Myocyte (in vitro differentiated cells): ENCODE measurements at places on chromosomes 6 and 20. TPM values are rescaled to one million over a fixed set of nuclear protein-coding genes. Genes with fewer than 3 reads are reported as not detected.
A peak's percentile ranks its signal among the peaks of the same experiment; 100 is the strongest.

- no peak for DNase-seq
These were observed 51.1 kb upstream of the HBS1L start for GRCh38 chr6:135105710-135106109.

GRCh38 chr6:155014670-155015300 lies 19.7 kb downstream of the TIAM2 start:
- DNase-seq: no peak

TNFRSF6B gene
- 4.9 and 5.2 TPM in 2 replicates for total RNA-seq

GRCh38 chr6:108616544-108616943 lies 55.8 kb downstream of the FOXO3 start:
- no peak for DNase-seq

DNA sequence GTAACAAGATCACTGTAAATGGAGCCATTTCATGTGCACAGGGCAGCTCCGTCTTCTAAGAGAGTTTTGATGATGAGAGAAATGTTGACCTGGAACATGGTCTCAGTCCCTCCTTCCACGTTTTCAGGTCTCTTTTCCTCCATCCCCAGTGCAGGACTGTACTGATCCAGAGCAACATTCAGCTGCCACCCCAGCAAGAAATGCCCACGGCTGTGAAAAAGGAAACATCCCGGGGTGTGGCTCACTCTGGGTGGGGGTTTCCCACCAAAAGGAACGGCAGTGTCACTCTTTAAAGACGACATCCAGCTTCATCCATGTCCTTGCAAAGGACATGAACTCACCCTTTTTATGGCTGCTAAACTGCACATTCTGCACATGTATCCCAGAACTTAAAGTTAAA lies 92.6 kb downstream of the ERMARD start:
- DNase-seq: no peak

BMP6 gene
- total RNA-seq: 0.10 and 0.19 TPM in 2 replicates

DNA sequence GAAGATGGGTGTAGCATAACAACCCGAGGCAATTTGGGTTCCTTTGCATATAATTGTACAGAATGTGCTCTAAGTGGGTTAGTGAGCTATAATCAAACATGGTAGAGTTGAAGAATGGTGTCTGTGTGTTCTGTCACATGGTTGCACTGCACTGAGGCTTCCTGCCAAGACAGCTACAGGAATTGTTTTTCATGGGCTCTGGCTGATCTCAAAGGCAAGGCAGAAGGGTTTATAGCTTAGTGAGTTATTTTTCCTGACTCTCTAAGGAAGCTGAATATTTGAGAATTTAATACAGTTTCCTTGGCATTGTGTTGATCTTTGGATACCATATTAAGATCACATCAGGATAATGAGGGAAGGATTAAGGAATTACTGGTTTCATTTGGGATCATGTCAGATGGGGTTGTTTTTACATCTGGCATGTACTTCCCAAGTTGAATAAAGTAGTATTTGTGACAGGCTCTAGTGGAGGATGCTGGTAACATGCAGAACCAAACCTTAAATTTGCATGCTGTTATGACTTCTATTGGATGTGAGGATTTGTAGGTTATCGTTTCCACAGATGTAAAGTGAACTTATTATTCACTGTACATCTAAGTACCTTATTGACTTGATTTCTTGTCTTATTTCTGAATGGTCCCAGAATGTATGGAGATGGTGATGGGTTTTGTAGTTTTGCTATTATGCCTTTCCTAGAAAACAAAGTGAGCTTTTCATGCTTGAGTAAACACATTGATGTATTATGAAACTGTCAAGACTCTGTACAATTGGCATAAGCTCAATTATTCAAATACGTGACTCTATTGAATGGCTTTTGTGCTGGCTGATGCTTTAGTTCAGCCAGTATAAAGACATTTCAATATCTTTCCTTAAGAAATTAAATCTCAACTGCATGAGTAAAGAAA lies 43.3 kb downstream of the LRRC1 start:
- DNase-seq: peak; percentile 24

DNA sequence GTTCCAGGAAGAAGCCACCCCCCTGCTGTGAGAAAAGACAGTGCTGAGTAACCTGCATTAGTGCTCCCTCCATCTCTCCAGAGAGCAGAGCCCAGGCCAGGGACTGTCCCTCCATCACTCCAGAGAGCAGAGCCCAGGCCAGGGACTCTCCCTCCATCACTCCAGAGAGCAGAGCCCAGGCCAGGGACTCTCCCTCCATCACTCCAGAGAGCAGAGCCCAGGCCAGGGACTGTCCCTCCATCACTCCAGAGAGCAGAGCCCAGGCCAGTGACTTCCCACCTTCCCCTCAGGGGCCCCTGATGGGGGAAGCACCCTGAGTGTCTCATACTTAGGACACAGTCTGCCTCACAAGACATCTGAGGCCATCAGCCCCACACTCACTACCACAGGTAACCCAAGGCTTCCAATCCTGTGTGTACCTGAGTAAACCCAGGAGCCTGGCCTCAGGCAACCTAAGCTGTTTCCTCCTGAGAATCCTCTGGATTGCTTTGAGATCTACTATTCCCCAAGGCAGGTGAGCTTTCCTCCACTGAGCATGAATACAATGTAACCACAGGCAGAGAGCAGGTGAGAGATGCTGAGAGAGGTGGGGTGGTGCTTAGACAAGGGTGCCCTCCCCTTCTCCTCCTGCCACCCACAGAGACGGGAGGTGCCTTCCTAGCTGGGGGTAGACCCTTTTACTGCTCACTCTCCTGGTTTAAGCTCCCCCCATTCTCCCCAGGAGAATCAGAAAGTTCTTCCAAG lies 4.9 kb downstream of the TBXT start:
- no peak for DNase-seq

DNA sequence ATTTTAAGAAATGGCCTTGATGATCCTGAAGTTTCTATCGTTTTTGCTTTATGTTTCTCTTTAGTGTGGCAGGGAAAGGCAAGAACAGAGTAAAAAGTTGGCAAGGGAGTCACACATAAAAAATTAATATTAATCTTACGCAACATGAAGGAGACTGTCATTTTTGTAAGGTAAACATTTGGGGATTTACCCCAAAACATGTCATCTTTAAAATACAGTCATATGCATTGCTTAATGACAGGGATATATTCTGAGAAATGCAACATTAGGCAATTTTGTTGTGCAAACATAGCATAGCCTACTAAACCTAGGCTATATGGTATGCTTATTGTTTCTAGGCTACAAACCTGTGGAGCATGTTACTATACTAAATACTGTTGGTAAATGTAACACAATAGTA lies 5.4 kb downstream of the RBL1 start:
- no peak for DNase-seq

PPP1R14C gene
- total RNA-seq: not detected in 2 replicates

RSPO4 gene
- not detected in 2 replicates for total RNA-seq

- peak; percentile 61 for DNase-seq
These were observed 945.9 kb upstream of the CITED2 start for GRCh38 chr6:140320081-140321080.

- DNase-seq: peak; percentile 49
These were observed 100.5 kb downstream of the QRSL1 start for GRCh38 chr6:106729841-106730240.

GRCh38 chr6:86756640-86757229 lies 180.6 kb upstream of the HTR1E start:
- no peak for DNase-seq

GTSF1L gene
- not detected in 2 replicates for total RNA-seq

- no peak for DNase-seq
These were observed 269.8 kb downstream of the CDH4 start for GRCh38 chr20:61521687-61522420.

RIMS4 gene
- not detected in 2 replicates for total RNA-seq

GRCh38 chr20:37356387-37356786 lies 10.4 kb downstream of the SRC start:
- DNase-seq: peak; percentile 34

NT5E gene
- 29.4 and 42.7 TPM in 2 replicates for total RNA-seq

DNA sequence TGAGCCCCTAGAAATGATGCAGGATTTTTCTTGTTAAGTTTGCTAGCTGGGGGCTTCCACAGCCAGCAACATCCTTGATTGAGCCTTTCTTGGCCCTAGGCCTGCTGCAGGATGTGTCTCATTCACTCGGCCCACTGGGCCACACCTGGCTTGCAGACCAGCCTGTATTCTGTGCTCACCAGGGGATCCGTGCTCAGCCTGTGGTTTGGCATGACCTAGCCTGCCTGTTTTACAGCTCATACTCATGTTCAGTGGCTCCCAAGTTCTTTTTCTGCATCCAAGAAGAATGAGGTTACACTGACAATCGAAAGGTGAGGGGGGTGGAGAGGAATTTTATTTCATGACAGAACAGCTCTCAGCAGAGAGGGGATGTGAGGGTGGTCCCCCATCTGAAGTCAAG lies 263.4 kb downstream of the RIMS1 start:
- DNase-seq: no peak

NR2E1 gene
- total RNA-seq: not detected in 2 replicates

GRCh38 chr6:120039664-120040063 lies 690.1 kb upstream of the MAN1A1 start:
- DNase-seq: no peak

GRCh38 chr6:148926478-148926877 lies 179.6 kb downstream of the UST start:
- DNase-seq: no peak

DNA sequence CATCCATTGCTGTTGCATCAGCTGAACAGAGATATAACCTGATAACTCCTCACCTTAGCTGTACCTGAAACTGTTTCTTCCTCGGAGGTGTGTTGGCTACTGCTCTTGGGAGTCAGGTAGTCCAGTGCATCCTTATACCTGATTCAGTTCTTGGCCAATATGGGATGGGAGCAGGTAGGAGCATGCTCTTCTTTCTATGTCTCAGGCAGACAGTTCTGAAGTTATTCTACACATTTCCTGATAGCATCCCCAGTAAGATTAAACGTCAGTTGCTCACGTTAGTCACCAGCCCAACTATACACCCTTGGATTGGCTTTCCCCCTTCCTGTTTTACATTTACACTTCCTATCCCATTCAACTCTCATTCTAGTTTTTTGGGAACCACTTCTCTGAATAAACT lies 244.3 kb upstream of the FLRT3 start:
- no peak for DNase-seq

TENT5A gene
- 8.9 and 9.7 TPM in 2 replicates for total RNA-seq

SDCBP2 gene
- 1.8 and 4.0 TPM in 2 replicates for total RNA-seq

- no peak for DNase-seq
These were observed 24.9 kb downstream of the DPPA5 start for GRCh38 chr6:73329201-73329600.

BPIFA1 gene
- total RNA-seq: not detected in 2 replicates

CCDC170 gene
- 0.21 TPM in 1 of 2 replicates, not detected in the other for total RNA-seq

ESR1 gene
- 0.72 and 0.83 TPM in 2 replicates for total RNA-seq

DNA sequence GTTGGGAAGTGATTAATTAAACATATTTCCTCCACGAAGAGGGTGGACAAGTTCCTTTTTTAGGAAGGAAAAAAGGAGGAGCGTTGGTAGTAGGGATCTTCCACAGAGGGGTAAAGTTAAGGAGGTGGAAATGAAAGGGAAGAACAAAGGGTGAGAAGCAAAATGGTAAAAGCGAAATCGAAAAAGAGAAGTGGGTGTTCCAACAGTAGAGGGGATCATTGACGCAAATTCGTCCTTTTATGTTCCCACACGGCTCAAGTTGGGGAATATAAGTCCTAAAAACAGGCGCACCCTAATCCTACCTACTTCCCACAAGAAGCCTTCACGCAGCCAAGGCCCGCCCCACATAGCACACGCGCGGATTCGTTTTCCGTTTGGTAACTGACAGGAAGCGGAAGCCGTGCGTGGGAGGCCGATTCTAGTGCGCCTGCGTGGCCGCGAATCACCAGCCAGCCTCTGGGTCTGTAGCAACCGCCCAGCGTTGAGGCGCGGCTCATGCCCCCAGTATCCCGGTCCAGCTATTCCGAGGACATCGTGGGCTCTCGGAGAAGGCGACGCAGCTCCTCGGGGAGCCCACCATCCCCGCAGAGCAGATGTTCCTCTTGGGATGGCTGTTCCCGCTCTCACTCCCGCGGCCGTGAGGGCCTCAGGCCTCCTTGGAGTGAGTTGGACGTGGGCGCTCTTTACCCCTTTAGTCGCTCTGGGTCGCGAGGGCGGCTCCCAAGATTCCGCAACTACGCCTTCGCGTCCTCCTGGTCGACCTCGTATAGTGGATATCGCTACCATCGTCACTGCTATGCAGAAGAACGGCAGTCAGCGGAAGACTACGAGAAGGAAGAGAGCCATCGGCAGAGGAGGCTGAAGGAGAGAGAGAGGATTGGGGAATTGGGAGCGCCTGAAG lies at the start of gene NKAPL:
Gene NKAPL (plus strand): TSS at position 421 of the 901 bp plus-strand sequence. CDS start 75 bp downstream, at position 496.
- no peak for DNase-seq

KIAA1755 gene
- total RNA-seq: 0.16 and 0.57 TPM in 2 replicates

DNA sequence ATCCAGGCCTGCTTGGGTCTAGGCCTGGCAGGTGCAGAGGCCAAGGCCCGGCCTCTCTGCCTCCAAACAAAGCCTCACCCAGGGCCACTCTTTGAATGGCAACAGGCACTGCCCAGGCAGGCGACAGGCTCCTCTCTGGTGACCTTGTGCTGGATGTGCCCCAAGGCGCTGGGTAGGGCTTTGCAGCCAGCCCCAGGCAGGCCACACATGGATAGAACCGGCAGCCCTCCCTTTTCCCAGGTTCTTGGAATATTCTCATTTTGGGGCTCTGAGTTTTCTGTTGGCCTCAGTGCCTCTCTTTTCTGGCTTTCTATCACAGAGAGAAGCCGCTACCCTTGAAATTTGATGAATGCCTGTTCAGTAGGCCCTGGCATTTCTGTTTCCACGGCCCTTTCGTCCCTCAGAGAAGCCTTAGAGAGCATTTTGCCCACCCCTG lies 18.9 kb downstream of the PKIG start:
- no peak for DNase-seq

GRCh38 chr6:161215876-161216615 lies 57.8 kb downstream of the AGPAT4 start:
- no peak for DNase-seq

LCA5 gene
- total RNA-seq: 7.4 and 9.0 TPM in 2 replicates

GRCh38 chr6:41937861-41938574 lies 3.6 kb downstream of the CCND3 start:
- DNase-seq: peak; percentile 84

DNA sequence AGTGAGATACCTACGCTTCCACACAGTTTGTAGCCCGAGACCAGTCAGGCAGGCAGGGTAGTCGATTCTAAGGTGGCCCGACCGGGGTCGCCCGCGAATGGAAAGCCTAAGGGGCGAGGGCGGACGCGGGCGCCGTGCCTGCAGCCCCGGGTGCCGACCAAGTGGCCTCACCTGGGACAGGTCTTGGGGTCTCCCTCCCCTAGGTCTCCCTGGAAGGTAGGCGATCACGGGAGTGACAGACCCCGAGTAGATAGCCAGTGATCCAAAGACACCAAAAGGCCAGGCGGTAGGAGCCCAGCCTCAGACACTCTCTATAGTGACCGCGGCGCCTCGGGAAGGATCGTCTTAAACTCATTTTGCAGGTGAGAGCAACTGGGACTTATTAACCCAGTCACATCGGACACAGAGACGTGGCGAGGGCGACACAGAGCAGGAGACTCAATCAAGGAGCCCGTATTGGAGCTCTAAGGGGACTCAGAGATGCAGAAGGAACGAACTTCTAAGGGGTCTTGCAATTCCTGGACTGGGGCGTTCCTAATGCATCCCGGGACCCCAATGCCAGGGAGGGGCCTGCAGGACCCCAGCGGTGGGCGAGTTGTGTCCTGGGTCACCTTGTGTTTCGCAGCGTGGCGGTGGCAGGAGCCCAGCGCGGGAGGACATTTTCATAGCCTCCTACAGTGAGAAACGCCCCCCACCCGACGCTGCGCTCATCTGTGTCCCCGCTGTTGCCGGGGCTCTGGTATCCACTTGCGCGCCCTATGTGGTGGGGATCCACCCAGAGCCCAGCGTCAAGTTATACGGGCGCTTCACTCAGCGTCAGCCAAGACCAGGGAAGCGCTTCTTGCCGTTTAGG lies 2.1 kb upstream of the VSX1 start:
- no peak for DNase-seq

- no peak for DNase-seq
These were observed 77.7 kb downstream of the CDYL start for GRCh38 chr6:4853782-4854511.
